Mesothelial cell of epicardium (in vitro differentiated cells): ENCODE measurements at places on chromosomes 13 and 19.

DNA sequence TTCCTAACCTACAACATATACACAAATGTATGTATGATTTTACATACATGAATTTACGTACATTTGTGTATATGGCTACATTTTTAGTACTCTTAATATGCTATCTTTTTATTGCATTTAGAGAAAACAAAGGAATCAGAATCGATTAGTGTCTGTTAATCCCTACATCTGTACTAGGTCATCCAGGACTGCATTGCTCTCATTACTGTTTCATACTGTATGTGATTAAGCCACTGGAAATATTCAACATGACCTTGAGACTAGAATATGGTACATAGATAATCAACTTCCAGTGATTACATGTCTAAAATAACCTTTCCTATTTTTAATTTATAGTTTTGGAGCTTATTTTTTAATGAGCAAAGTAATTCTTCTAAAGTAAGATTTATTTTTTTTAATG lies 5.3 kb upstream of the MAB21L1 start:
- peaks cover 50% of the 10 kb centered on the region for H3K27me3 ChIP-seq
- peaks cover 16% of the 10 kb centered on the region for H3K4me1 ChIP-seq
- no peak overlapping the region for H3K27ac ChIP-seq
- no peaks in the 10 kb centered on the region for H3K36me3 ChIP-seq
- no peak for DNase-seq
- H3K4me3 ChIP-seq: no peak overlapping the region

- H3K36me3 ChIP-seq: no peaks in the 10 kb centered on the region
- no peak overlapping the region for H3K4me3 ChIP-seq
- no peaks in the 10 kb centered on the region for H3K27me3 ChIP-seq
- no peak for DNase-seq
- peaks cover 9% of the 10 kb centered on the region for H3K4me1 ChIP-seq
Observed at GRCh38 chr19:28135825-28136224, 1077.1 kb downstream of the UQCRFS1 start.

- H3K4me3 ChIP-seq: no peak overlapping the region
- no peak for DNase-seq
- H3K27me3 ChIP-seq: peaks cover 13% of the 10 kb centered on the region
- H3K36me3 ChIP-seq: no peaks in the 10 kb centered on the region
Observed at GRCh38 chr19:31110336-31110735, 238.9 kb downstream of the TSHZ3 start.

DNA sequence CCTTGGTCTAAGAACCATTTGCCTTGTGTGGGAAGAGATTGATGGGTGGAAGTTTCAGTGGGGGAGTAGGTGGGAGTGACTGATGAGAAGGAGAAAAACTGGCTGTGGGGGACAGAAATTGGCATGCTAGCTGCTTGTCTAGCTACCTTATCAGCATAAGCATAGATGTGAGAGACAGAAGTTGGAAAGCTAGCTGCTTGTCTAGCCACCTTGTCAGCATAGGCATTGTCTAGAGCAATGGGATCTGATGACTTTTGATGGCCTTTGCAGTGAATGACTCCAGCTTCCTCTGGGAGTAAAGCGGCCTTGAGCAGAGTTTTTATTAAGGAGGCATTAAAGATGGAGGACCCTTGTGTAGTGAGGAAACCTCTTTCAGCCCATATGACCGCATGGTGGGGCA lies 9.9 kb upstream of the NCR1 start:
- H3K36me3 ChIP-seq: no peaks in the 10 kb centered on the region
- H3K27me3 ChIP-seq: peaks cover 15% of the 10 kb centered on the region
- DNase-seq: no peak
- H3K4me3 ChIP-seq: no peak overlapping the region

GRCh38 chr13:32845952-32846950 lies 170.0 kb upstream of the KL start:
- H3K4me3 ChIP-seq: no peak overlapping the region
- DNase-seq: no peak
- H3K36me3 ChIP-seq: no peaks in the 10 kb centered on the region
- H3K27me3 ChIP-seq: no peaks in the 10 kb centered on the region

GRCh38 chr19:29690842-29691241 lies 24.2 kb downstream of the C19orf12 start:
- H3K4me1 ChIP-seq: no peaks in the 10 kb centered on the region
- H3K4me3 ChIP-seq: no peak overlapping the region
- no peak for DNase-seq
- H3K27ac ChIP-seq: no peak overlapping the region
- no peaks in the 10 kb centered on the region for H3K27me3 ChIP-seq

GRCh38 chr19:1438933-1439354 lies 748 bp downstream of the RPS15 start:
- no peak for DNase-seq
- peak overlapping the region; percentile 100 for H3K4me3 ChIP-seq
- H3K27ac ChIP-seq: peak overlapping the region; percentile 90
- peaks cover 25% of the 10 kb centered on the region for H3K36me3 ChIP-seq
- H3K4me1 ChIP-seq: peaks cover 12% of the 10 kb centered on the region
- H3K27me3 ChIP-seq: peaks cover under 1% of the 10 kb centered on the region

GRCh38 chr13:80655778-80656511 lies 315.0 kb upstream of the SPRY2 start:
- no peaks in the 10 kb centered on the region for H3K27me3 ChIP-seq
- H3K36me3 ChIP-seq: peaks cover 3% of the 10 kb centered on the region
- no peaks in the 10 kb centered on the region for H3K4me1 ChIP-seq

GRCh38 chr13:18998389-18998788 lies 183.2 kb downstream of the TUBA3C start:
- H3K27me3 ChIP-seq: no peaks in the 10 kb centered on the region
- no peak for DNase-seq
- no peak overlapping the region for H3K27ac ChIP-seq
- no peak overlapping the region for H3K4me3 ChIP-seq

GRCh38 chr13:50891206-50891605 lies 18.4 kb upstream of the RNASEH2B start:
- no peak overlapping the region for H3K27ac ChIP-seq
- DNase-seq: no peak
- no peaks in the 10 kb centered on the region for H3K36me3 ChIP-seq
- peaks cover 5% of the 10 kb centered on the region for H3K27me3 ChIP-seq
- peaks cover 29% of the 10 kb centered on the region for H3K4me1 ChIP-seq
- H3K4me3 ChIP-seq: no peak overlapping the region

DNA sequence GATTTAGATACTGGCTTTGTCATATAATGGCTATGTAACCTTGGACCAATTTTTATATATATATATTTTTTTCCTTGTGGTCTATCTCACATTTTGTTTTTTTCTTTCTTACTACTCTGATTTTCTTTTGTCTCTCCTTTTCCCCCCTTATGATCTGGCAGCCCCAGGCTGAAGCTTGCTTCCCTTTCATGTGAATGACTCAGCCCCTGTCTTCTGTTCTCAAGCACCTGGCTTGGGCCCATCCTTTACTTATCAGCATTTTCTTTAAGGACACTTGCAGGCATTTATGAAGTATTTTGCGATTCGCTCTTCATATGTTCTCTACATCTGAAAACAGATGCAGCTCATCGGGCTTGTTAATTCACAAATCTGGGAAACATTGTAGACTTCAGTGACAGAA lies 163.6 kb downstream of the SPRY2 start:
- H3K36me3 ChIP-seq: no peaks in the 10 kb centered on the region
- no peak overlapping the region for H3K27ac ChIP-seq
- H3K27me3 ChIP-seq: no peaks in the 10 kb centered on the region
- H3K4me3 ChIP-seq: no peak overlapping the region
- no peak for DNase-seq

DNA sequence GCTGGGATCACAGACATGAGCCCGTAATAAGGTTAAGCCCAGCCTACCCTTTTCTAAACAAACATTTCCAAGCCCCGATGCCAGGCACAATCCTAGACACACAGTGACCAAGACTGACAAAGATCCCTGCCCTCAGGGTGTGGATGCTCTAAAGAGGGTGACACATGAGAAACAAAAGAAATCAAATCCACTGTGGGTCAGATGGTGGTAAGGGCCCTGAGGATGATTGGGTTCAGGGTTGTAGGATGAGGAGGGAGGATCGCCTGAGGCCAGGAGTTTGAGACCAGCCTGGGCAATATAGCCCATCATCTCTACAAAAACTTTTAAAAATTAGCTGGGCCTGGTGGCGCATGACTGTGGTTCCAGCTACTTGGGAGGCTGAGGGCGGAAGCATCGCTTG lies 44.6 kb downstream of the PTPRS start:
- peaks cover 9% of the 10 kb centered on the region for H3K4me1 ChIP-seq
- peaks cover 3% of the 10 kb centered on the region for H3K27me3 ChIP-seq
- no peak overlapping the region for H3K4me3 ChIP-seq
- H3K27ac ChIP-seq: no peak overlapping the region
- no peak for DNase-seq
- no peaks in the 10 kb centered on the region for H3K36me3 ChIP-seq

- no peak overlapping the region for H3K4me3 ChIP-seq
- peaks cover 23% of the 10 kb centered on the region for H3K27me3 ChIP-seq
- H3K27ac ChIP-seq: no peak overlapping the region
- DNase-seq: no peak
- no peaks in the 10 kb centered on the region for H3K36me3 ChIP-seq
- peaks cover under 1% of the 10 kb centered on the region for H3K4me1 ChIP-seq
Observed at GRCh38 chr19:1533510-1534150, 9.8 kb downstream of the PLK5 start.

DNA sequence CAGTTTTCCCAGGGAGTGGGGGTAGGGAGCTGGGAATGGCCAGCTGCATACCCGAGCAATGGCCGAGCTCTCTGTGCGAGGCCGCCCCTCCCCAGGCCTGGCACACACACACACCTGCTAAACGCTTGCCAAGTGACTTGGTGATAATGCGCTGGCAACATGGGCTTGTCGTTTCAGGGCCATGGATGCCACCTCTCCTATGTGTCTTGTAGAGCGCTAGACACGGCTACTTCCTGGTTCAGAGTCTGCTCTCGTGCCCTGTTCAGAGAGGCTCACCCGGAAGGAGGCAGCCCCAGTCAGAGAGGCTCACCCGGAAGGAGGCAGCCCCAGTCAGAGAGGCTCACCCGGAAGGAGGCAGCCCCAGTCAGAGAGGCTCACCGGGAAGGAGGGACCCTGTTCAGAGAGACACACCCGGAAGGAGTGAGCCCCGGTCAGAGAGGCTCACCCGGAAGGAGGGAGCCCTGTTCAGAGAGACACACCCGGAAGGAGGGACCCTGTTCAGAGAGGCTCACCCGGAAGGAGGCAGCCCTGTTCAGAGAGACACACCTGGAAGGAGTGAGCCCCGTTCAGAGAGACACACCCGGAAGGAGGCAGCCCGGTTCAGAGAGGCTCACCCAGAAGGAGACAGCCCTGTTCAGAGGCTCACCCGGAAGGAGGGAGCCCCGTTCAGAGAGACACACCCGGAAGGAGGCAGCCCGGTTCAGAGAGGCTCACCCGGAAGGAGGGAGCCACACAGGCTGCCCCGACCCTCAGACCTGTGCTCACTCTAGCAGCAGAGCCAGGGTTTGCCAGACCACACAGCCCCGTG lies 4.2 kb downstream of the ADPRHL1 start:
- H3K27me3 ChIP-seq: no peaks in the 10 kb centered on the region
- no peak overlapping the region for H3K27ac ChIP-seq
- H3K4me3 ChIP-seq: no peak overlapping the region
- H3K36me3 ChIP-seq: peaks cover 7% of the 10 kb centered on the region

DNA sequence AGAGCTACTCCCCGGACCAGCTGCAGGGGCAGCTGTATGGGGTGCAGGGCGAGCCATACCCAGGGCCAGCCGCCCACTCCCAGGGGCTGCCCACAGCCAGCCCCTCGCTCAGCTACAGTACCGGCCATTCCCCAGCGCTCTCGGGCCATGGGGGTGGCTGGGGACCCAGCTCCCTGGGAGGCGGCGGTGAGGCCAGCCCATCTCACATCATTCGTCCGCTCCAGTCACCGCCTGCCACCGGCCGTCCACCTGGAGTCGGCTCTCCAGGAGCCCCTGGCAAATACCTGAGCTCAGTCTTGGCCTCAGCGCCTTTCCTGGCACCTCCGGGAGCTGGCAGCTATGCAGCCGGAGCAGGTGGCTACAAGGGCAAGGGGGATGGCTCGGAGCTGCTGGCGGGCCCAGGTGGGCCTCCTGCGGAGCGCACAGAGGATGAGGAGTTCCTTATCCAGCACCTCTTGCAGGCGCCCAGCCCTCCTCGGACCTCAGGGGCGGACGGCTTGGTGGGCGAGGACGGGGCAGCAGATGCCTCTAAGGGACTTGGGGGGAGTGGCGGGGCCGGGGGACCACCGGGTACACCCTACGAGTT lies 4.9 kb downstream of the PRR12 start:
- no peak overlapping the region for H3K27ac ChIP-seq
- no peak overlapping the region for H3K4me3 ChIP-seq
- no peak for DNase-seq
- H3K4me1 ChIP-seq: peaks cover 20% of the 10 kb centered on the region
- H3K36me3 ChIP-seq: peaks cover 12% of the 10 kb centered on the region

DNA sequence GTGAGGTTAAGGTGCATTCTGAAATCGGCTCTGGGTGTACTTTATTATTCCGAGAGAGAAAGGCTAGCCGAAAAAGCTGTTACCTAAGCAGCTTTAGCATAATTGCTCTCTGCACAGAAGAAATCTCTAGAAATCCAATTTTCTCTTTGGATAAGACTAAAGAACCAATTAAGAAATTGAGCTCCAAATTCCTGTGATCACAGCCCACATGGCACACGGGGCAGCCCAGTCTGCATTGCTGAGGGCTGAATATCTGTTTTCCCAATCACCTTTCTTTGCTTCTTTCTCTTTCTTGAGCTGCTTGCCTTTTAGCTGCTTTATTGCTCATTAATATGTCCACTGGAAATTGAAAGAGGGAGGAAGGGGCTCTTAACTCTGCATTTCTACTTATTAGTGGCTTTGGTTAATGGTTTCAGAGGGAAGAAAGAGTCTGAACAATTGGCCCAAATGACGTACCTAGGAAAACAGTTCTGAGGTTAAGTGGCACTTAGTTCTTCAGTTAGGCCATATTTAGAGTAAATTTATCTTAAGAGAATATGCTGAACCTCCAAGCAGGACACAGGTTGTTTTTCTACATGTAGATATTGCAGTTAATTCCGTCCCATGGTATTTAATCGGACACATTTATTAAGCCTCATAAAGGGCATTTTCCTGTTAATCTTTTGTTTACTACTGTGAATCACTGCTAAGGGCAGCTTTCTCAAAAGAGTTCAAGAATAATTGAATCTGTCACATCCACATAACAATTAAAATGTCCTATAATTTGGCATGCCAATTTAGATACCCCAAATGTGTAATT lies 265.7 kb downstream of the ABCC4 start:
- DNase-seq: no peak
- no peaks in the 10 kb centered on the region for H3K36me3 ChIP-seq
- no peaks in the 10 kb centered on the region for H3K27me3 ChIP-seq

- peaks cover 8% of the 10 kb centered on the region for H3K4me1 ChIP-seq
- H3K4me3 ChIP-seq: peak within 1 kb of the TSS; percentile 45
- H3K27ac ChIP-seq: no peak within 1 kb of the TSS
Observed at GRCh38 chr13:49627831-49628652, at the start of gene ARL11. Gene ARL11, plus strand, starts transcription at chr13:49628507. Its CDS starts 1,941 bp downstream, at chr13:49630448.

DNA sequence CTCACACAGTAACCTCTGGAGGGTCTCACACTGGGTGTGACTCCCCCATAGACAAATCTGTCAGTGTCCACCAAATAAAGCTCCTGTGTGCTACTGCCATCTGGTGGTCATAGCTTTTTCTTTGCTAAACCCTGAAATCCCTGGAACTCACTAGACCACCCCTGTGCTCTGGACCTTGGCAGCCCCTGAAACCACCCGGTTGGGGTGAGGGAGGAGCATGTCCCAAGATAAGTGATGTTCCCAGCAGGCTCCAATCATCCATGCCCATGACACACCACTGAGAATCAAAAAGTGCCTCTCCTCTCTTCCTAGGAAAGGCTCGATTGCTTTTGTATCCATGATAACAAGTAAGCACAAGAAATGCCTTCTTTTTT lies 6.5 kb upstream of the HSD17B14 start:
- H3K36me3 ChIP-seq: peaks cover 8% of the 10 kb centered on the region
- no peak for DNase-seq
- H3K27me3 ChIP-seq: no peaks in the 10 kb centered on the region
- no peak overlapping the region for H3K4me3 ChIP-seq
- no peak overlapping the region for H3K27ac ChIP-seq

- H3K4me1 ChIP-seq: peaks cover 30% of the 10 kb centered on the region
- no peak for DNase-seq
- peaks cover 51% of the 10 kb centered on the region for H3K27me3 ChIP-seq
- H3K27ac ChIP-seq: no peak overlapping the region
- peak overlapping the region; percentile 60 for H3K4me3 ChIP-seq
Observed at GRCh38 chr13:20161275-20161950, 561 bp upstream of the GJA3 start.
